ENCODE measurements at places on chromosomes 5 and 9.

- no peak for DNase-seq
Observed at GRCh38 chr9:25990376-25990775, 312.1 kb upstream of the TUSC1 start.

DNA sequence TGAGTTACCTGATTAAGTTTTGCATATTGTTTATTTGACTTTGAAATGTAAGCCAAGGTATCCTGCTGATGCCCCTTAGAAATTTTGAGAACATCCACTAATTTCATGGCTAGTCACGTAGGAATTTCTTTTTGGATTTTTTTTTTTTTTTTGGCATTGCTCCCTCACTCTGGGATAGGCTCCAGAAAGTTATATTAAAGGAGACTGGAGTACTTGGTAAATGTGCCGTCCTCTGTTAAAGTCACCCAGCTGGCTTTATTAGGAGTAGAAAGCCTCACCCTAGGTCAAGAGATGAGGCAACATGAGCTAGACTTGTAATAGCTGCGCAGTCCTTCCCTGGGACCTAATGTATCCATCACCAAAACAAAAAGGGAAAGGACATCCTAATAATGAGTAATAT is 3.1 kb downstream of the KCTD16 start:
- no peak for DNase-seq

- DNase-seq = no peak
Observed at GRCh38 chr5:2861605-2862004, 110.1 kb upstream of the IRX2 start.

GRCh38 chr9:89418882-89419640 is 78.9 kb downstream of the SEMA4D start:
- DNase-seq = no peak

DNA sequence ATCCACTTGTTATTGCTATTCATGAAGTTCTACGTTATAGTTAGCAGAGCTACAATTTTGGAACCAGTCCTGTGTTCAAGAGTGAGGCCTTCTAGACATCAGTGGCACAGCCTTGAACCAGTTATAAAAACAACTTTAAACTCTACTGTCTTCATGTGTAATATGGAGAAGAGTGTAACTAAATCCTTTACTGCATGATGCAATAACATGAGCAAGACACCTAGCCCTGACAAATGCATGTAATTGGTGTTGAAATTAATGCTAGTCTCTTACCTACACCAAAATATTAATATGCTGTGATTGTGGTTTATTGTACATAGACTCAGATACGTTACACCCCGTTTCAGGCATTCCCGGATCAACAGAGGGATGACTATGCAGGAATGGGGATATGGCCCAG is 654.6 kb downstream of the IRX1 start:
- DNase-seq = no peak

GRCh38 chr9:35675204-35675603 is 1.5 kb downstream of the CA9 start:
- DNase-seq = no peak

DNA sequence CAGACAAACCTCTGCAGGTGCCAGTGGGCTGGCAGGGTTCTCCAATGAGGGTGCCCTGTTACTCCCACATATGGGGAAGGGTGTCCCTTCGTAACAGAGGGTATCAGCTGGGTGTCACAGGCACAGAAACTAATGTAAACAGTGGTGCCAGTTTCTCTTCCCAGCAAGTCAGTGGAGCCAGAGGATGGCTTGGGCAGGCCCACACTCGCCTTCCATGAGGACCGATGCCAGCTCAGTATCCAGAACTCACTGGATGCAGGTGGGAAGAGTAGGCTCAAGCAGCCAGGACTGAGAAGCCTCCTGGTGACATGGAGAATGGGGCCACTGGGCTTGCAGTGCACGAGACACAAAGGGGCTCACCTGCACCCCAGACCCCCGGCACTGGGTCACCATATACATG is 30.4 kb downstream of the FSTL4 start:
- no peak for DNase-seq

GRCh38 chr9:107759823-107760166 is 270.2 kb upstream of the KLF4 start:
- DNase-seq = no peak

- DNase-seq = no peak
Observed at GRCh38 chr5:76960004-76960625, 7.3 kb downstream of the CRHBP start.

Measured in AG20443 (cell line).